ENCODE measurements at places on chromosomes 13 and 19.

- DNase-seq, result no peak
These were observed 106.2 kb downstream of the SHISA2 start for GRCh38 chr13:25945596-25945995.

DNA sequence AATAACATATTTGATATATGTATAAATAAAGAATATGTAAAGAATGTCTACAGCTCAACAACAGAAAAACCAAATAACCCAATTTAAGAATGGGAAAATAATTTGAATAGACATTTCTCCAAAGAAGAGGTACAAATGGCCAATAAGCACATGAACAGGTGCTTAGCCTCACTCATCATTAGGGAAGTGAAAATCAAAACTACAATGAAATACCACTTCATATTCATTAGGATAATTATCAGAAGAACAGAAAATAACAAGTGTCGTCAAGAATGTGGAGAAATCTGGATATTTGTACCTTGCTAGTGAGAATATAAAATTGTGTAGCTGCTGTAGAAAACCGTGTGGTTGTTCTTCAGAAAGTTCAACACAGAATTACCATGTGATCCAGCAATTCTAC, 8.4 kb upstream of the SUPT20H start:
- no peak for DNase-seq

GRCh38 chr19:7480222-7480969, 8.4 kb downstream of the PEX11G start:
- no peak for DNase-seq

GRCh38 chr19:13134626-13135025, 15.5 kb downstream of the STX10 start:
- DNase-seq, result no peak

- DNase-seq, result no peak
These were observed 4.1 kb downstream of the KLK2 start for GRCh38 chr19:50877338-50877737.

- DNase-seq, result no peak
These were observed 14.9 kb upstream of the GPR18 start for GRCh38 chr13:99273128-99273527.

GRCh38 chr13:50306156-50306555, 290.9 kb downstream of the KCNRG start:
- no peak for DNase-seq

DNA sequence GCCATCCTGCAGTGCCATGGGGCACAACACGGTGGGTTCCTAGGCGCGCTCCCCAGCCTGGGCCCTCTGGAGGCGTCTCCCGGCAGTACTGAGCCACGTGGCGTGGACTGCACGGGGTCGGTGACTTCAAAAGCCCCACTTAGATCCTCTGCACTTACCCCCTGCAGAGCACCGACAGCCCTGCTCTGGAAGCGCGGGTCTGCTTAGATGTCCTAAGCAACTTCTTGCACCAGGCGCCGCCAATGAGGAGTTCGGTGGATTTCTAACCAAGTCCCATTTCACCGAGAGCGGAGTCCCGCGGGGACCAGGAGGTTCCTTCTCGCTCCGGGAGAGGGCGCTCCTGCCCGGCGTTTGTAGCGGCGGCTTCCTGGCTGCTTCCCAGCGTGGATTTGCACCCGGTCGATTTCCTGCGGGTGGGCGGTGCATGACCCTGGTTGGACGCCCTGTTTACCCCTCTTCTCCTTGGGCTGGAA, 25.2 kb upstream of the ZNF845 start:
- DNase-seq, result peak; percentile 1

DNA sequence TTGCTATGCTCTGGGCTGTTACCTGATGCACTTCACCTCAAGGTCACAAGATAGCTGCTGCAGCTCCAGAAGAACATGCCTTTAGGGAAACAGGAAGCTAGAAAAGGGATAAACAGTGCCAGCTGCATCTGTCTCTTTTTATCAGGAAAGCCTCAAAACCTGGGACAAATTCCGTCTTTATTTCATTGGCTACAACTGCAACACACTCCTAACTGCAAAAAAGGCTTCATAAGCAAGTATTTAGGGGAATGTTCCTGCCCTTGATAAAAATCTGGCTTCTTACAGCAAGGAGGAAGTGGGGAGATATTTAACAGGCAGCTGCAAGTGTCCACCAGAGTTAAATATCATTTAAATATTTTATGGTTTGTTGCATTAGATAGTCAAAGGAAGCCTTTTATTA, 34.2 kb upstream of the SERTM1 start:
- no peak for DNase-seq

DNA sequence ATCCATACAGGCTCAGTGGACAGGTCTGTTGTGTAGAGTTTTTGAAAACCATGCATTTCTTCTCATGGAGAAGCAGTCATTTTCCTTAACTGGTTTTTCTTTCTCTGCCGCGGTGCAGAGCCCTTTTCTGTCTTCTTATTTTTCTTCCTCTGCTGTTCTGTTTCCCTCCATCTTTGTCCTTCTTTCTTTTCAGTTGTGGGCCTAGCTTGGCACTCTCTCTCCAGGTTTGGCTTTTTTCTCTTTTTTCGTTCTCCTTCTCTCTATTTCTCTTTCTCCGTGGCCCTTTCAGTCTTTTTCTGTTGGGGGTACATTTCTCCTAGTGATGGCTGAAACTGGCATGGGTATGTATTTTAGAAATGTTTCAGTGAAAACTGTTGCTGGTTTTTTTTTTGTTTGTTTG, 24.1 kb downstream of the NFIX start:
- no peak for DNase-seq

- DNase-seq, result no peak
These were observed 886.0 kb upstream of the SLC10A2 start for GRCh38 chr13:103952183-103952582.

DNA sequence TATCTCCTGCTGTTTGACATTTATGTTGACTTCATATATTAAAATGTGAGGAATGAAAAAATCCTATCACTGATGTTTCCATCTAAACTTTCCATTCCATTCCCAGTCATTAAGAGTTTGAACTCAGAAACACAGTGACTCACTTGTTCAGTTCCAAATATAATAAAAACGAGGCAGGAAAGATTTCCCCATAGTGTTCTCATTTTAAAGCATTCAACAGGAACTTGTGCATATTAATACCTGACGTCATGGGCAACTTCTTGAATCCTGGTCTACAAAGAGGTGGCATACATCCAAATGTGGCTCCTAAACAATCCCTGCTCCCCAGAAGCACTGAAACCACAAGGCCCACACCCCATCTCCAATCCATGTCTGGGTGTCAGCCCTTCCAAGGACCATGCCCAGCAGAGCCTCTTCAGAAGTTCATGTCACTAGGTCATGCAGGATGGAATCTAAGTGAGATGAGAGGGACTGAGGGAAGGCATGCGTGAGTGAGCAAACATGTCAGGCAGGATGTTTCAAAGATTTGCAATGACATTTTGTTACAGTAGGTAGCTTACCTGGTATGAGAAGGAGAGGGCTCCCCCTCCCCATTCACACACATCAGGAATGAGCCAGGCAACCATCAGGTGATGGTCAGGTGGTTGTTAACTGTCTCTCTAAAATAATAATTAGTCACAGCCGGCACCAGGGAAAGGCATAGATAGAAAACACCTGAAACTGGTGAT, 9.4 kb upstream of the ERVV-2 start:
- no peak for DNase-seq

- peak; percentile 15 for DNase-seq
These were observed at the start of gene KL for GRCh38 chr13:33016414-33017322. TSS of gene KL (plus strand) at chr13:33016423. CDS start at chr13:33016441, 18 bp downstream.

GRCh38 chr19:39568604-39569003, 28.6 kb upstream of the EID2 start:
- DNase-seq, result no peak

DNA sequence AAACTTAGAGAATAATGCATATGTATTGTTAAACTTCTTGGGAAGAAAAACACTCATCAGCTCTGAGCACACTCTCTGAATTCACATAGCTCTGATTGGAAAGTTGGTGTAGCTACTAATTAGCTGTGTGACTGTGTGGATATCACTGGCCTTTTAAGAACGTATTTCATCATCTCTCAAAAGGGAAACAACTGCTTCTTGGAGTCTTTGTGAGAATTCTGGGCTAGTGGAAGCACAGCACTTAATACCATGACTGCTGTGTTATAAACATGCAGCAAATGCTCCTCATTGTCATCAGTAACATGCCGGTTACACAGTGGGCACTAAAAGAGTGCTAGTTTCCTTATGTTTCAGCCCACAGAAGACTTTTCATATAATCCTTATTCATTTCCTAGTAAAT, 220.9 kb upstream of the CSNK1A1L start:
- no peak for DNase-seq

DNA sequence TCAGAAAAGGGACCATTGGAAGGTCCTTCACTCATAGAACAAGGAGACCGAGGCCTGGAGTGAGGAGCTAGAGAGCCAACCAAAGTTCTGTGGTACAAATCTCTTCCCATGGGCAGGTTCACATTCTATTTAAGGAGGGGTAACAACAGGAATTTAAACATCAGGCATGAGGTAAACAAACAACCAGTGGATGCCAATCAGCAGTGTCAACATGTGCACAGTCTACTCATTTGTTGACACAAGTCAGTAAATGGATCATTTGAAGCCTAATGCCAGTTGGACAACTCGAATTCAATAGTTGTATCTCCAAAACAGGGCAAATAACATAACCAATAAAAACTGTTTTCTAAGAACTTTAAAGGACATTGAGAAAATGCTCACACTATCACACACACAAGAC, 6.3 kb upstream of the DOCK9 start:
- no peak for DNase-seq

- DNase-seq, result no peak
These were observed 1.1 kb downstream of the UBXN6 start for GRCh38 chr19:4456476-4456842.

DNA sequence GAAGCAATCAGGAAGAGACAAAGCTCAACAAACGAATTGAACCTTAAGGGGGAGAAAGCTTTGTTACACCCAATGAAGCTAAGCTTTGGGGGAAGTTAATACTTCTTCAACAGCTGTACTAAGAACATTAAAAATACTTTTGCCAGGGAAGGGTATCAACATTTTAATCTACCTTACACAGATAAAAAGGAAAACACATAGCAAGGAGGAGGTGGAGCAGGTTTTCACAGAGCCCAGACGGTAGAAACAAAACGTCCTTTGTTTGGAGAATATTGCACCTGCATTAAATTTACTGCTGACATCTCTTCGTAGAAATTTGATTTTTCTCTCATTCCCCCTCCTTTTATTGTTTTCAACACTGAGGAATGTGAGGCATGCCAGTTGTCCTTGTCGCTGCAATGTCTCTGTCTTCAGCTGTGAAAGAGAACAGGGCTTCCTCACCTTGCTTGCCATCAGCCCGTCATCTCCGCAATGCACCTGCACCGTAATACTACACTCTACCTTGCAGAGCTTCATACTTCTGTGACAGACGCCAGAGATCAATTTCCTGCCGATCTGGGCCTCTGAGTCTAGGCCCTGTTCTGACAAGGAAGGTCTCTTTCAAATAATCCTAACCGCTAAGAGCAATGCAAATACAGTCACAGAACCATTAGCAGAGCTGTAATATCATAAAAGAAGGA, 270.8 kb downstream of the SPRY2 start:
- DNase-seq, result no peak

DNA sequence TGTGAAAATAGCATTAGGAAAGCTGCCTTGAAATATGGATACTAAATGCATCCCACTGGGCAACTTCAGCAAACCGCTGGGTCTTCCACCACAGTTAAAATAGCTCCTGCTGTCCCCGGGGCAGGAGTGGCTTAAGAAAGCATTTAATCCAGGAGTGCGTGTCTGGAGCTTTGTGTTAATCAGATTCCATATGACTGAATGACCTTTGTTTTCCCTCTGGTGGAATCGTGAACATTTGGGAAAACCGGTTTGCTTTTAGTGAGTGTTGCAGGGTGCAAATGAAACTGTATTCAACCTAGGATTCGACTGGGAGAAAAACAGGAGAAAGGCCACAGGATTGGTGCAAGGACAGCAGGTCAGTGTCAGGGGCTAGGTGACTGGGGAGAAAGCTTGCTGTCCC, 237.6 kb upstream of the MAB21L1 start:
- no peak for DNase-seq

DNA sequence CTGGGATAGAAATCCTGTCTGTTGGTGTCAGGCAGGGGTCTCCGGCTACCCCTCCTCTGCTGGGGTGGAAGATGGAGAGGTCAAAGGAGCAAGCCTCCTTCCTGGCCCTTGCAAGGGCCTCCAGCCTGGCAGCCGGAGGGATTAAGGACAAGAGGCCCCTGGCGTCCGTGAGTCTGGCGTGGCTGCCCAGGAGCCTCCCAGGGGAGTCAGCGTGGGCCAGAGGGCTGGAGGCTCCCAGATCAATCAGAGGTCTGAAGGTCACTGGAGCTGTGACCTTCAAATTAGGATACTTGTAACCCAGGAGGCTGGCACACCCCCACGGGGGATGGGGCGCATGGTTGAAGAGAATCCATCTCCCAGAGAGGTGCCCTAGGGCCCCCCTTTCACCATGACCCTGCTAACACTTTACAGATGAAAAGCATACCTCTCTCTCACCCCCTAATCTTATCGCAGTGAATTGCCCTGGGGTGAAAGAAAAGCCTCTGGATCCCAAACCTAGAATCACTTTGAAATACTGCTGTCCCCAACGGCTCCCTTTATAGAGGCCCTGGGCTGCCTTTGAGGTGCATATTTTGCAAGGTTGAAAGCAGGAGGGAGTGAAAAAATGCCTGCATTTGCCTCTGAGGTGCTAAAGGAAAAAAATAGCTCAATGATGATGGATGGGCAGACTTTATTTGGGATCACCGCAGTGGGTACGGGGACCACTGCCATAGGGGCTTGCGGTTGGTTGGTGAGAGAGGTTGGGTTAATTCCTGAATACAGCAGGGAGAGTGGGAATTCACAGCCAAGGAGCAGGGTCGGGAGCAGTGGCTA, 44.9 kb upstream of the PEG3 start:
- DNase-seq, result no peak

GRCh38 chr19:32813862-32814425, 55.6 kb downstream of the SLC7A9 start:
- no peak for DNase-seq

GRCh38 chr19:373391-374182, 29.0 kb upstream of the MIER2 start:
- no peak for DNase-seq

DNA sequence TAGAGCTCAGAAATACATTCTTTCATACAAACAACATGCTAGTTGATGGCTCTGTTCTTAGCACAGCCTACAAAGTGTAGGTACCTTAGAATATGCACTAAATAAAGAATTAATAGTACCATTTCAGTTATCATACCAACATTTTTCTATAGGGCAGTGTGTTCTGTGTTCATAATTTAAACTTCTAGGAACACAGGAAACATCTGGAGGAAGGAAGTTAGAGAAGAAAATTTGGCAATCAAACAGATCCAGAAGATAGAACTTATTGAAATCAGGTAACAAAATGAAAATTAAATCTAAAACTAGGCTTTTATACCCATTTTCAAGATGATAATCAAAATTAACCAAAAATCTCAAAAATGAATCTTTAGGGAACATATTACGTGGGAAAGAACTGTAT, 527.5 kb downstream of the DCT start:
- no peak for DNase-seq

DNA sequence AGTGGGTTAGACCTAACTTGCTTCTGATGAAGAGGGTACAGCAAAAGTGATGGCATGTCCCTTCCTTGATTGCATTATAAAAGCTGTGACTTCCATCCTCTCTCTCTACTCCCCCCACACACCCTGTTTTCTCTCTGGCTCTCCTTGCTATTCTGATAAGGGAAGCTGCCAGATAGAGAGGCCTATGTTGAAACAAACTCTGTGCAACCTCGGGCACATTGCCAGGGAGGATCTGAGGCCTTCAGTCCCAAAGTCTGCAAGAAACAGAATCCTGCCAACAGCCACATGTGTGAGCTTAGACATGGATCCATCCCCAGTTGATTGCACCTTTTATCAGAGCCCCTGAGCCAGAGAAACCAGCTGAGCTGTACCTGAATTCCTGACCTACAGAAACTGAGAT, 44.8 kb upstream of the ARGLU1 start:
- no peak for DNase-seq

Measured in activated CD4-positive, alpha-beta T cell treated with anti-CD3 and anti-CD28 coated beads, Interleukin-2, amount 50 U/mL, for 48 hours (primary cell).